ENCODE measurements at places on chromosomes 6 and 20.

DNA sequence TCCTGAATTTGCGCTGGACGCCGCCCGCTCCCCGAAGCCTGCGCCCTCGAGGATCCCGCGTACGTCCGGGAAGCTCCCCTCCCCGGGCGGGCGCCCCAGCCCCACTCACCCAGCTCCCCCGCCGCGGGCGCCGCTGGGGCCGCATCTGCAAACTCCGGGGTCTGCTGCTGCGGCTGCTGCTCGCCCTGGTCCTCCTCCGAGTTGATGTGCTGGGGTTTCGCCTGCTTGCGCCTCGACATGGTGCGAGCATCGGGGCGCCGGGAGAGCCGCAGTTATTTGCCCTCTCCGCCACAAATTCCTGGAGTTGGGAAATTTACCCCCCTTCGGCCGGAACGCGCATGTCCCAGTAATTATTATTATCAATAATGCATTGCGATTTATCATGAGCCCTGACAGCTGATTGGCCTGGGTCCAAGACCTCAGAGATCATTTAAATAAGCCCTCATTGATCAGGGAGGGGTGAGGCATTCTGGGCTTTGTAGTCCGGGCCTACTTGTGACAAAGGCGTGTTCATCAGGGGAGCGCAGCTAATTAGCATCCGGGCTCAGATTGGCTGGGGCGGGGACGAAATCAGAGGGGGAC, at the start of gene SALL4:
TSS of gene SALL4 (minus strand) at position 352 of the 582 bp plus-strand sequence. CDS start at position 239, 113 bp downstream.
- peak; percentile 28 for DNase-seq

DNA sequence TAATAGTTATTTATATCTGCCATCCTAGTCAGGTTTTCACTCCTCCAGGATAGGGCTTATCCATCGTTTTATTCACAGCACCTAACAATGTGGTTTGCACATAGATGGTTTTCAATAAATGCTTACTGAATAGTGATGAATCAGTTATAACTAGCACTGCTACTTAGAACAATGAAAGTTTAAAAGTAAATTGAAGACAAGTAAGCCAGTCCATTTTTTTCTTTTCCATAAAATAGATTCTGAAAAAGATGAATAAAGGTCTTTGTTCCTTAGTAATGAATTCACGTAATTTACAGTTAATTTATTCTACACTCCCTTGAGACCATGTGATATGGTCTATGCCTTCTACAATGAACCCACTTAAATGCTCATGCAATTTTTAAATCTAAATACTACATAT, 212.5 kb downstream of the RNGTT start:
- no peak for DNase-seq

- no peak for DNase-seq
Measured at GRCh38 chr20:14956538-14956937, 619.1 kb upstream of the FLRT3 start.

- no peak for DNase-seq
Measured at GRCh38 chr6:145018027-145018426, 717.3 kb downstream of the EPM2A start.

- DNase-seq = no peak
Measured at GRCh38 chr20:2305946-2306345, 10.1 kb downstream of the TGM3 start.

DNA sequence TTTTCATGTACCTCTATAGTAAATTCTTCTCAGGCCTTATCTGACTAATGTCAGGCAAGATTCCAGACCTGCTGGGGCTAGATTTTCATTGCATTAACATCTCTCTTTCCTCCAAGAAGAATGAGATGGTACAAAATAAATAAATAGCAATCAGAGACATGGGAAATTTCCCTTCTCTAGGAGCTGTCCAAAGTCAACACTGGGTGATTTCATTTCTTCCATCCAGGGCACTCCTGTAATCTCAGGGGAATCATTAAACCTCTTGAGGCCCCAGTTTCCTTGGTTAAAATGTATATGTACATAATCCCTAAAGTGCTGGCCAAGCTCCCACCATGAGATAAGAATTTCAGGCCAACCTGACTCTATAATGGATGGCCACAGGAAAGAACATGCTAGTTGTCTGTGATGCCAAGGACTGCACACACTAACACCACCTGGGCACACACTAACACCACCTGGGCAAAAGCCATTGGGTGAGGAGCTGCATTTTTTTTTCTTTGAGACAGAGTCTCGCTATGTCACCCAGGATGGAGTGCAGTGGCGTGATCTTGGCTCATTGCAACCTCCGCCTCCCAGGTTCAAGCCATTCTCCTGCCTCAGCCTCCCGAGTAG, 912 bp downstream of the IL17F start:
- no peak for DNase-seq

DNA sequence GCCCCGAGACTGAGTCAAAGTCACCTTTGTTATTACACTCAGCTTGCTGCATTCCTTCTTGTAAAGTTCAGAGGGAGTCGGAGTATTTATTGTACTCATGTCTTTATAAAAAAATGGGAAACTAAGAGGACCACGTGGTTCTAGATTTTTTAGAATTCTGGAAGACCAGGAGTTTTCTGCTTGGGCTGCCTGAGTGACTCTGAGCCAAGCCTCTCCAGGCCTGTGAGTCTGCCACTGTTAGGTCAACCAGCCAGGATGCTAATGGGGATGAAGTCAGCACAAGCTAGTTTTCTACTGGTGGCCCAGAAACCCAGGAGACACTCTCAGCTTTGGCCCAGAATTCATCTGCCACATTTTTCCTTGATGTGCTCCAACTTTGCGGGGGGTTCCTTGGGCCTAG, 453.5 kb upstream of the SULF2 start:
- peak; percentile 31 for DNase-seq

- peak; percentile 54 for DNase-seq
Measured at GRCh38 chr6:36929607-36930006, 24.9 kb upstream of the PI16 start.
